ENCODE measurements at places on chromosomes 16 and 17. TPM values are rescaled to one million over a fixed set of nuclear protein-coding genes. Genes with fewer than 3 reads are reported as not detected.

The ALOX12 gene
- not detected for total RNA-seq

The SCGB1C2 gene
- not detected for total RNA-seq

The SKAP1 gene
- total RNA-seq = not detected

The EFCAB3 gene
- not detected for total RNA-seq

The SLC47A1 gene
- total RNA-seq = 3.4 TPM

The TANGO6 gene
- total RNA-seq = 21.0 TPM

The MYH11 gene
- 0.13 TPM for total RNA-seq

The SMPD3 gene
- not detected for total RNA-seq

The UNC13D gene
- total RNA-seq = 1.5 TPM

The RSKR gene
- 6.5 TPM for total RNA-seq

The CDH15 gene
- total RNA-seq = 0.68 TPM

The CCDC154 gene
- total RNA-seq = 0.37 TPM

The KRTAP9-8 gene
- not detected for total RNA-seq

Data from aortic smooth muscle cell (primary cell).